Kasumi-1 (cell line): ENCODE measurements at places on chromosomes 5 and 9.

GRCh38 chr9:22446589-22446949 is at the start of gene DMRTA1:
Gene DMRTA1 (plus strand): TSS chr9:22446824. CDS start chr9:22447066, 242 bp downstream.
- no peak for DNase-seq

- no peak for DNase-seq
Observed at GRCh38 chr5:154766558-154767281, 11.5 kb downstream of the LARP1 start.

DNA sequence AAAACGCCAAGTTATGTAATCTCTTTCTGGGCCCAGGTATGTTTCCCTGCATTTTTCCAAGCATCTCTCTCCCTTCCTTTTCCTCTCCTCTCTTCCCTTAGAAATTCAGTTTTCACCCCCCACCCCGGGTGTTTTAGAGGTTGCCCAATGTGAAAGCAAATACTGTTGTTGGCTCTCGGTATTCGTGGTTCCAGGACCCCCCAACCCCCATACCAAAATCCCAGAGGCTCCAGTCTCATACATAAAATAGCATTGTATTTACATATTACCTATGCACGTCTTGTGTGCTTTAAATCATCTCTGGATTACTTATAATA is 48.8 kb downstream of the ACER2 start:
- DNase-seq: no peak

- no peak for DNase-seq
Observed at GRCh38 chr5:33720176-33720575, 171.6 kb downstream of the ADAMTS12 start.

DNA sequence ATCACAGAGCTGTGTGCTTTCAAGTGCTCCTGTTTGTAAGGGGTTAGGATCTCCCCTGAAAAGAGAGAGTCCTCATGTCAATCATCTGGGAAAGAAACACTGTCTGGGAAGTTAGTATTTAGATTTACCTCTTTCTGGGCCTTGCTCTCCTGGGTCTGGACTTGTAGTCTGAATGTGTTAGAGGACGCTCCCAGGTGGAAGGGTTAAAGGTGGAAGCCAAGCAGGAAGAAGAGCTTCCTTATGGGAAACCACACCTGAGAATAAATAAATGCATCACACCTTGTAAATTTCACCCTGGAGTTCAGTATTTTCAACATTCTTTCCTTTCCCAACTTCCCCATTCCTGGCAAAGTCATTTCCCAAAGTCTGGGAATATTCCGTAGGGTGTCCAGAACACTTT is 1.3 kb downstream of the PLGRKT start:
- DNase-seq: no peak

DNA sequence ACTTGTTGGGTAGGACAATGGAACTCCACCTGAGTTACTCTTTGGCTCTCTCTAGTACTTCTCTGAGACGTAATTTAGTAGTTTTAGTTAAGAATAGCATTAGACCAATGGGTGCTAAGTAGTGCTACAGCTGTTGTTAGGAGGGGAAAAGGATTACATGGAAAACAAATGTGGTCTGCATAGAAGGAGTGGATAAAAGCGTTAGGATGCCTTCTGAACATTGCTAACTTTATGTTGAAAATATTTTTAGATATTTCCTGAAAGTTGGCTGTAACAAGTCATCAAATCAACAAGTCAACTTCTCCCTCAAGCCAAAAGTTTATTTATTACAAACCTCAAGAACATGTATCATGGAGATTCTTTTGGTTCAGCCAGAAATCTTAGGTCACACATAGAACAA is 409.5 kb upstream of the MEF2C start:
- DNase-seq: no peak

- DNase-seq: no peak
Observed at GRCh38 chr5:112005623-112005930, 248.6 kb upstream of the NREP start.

GRCh38 chr5:99605904-99606303 is 677.1 kb upstream of the CHD1 start:
- no peak for DNase-seq

DNA sequence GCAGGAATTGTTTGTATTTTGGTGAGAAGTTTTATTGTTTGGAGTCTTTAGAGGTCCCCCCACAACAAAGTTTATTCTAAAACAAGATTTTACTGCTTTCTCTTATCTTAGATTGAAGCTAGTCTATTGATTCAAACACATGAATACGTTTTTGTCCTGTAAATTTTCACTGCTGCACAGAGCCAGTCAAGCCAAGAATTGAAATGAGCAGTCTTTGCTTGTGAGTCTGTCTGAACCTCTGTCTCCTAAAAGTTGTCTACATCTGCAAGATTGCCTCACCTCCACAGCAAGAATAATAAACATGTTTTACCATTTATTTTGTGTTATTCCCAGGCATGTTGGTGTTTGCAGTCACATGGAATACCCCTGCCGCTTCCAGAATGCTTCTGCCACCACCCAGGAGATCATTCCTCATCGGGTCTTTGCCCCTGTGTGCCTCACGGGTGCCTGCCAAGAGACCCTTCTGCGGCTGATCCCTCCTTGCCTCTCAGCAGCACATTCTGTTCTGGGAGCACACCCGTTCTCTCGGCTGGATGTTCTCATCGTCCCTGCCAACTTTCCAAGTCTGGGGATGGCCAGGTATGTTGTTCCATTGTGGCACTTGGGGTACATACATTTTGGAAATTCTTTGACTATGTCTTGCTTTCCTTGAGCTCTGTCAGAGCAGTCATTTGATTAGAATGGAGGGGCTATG is 74.1 kb downstream of the AOPEP start:
- DNase-seq: no peak

DNA sequence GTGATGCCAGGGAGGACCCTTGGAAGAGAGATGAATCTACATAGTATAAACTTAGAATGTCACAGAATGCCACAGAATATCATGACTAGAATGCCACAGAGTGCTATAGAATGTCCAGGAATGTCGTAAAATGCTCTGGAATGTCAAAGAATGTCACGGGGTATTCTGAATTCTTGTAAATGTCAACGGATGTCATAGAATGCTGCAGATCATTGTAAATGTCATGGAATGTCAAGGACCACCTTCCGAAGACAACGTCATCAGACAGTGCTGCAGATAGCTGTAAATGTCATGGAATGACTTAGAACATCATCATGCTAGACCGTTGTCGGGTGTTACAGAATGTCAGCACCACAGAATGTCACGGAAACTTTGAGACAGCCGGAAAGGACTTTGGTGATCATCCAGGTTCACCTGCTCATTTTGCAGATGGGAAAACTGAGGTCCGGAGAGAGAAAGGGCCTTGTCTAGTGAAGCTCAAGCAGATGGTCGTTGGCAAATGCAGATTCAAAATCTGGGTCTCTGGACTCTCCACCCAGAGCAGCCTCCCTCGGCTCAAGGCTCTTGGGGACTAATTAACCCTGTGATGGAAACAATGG is 117.1 kb downstream of the LHX2 start:
- no peak for DNase-seq

DNA sequence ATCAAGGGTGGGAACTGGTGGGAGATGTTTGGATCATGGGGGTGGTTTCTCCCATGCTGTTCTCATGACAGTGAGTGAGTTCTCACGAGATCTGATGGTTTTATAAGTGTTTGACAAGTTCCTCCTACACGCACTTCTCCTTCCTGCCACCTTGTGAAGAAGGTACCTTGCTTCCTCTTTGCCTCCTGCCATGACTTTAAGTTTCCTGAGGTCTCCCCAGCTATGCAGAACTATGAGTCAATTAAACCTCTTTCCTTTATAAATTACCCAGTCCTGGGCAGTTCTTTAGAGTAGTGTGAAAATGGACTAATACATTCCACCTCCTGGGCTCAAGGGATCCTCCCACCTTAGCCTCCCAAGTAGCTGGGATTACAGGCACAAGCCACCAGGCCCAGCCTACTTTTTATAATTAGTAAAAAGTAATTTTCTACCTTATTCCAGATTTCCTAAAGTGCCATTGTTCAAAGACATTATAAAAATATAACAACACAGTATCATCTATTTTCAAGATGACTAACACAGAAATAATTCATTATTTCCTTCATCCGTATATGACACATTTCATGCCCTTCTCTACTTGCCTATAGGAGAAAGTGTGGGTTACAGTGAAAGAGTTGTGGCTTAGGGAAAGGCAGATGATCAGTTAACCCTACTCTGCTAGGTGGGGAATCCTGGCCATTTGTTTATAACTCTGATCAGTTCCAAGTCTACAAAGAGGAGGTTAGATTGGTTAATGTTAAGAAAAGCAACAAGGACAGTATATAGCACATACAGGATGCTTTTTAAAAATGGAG is 99.9 kb downstream of the TTC39B start:
- DNase-seq: peak; percentile 5

DNA sequence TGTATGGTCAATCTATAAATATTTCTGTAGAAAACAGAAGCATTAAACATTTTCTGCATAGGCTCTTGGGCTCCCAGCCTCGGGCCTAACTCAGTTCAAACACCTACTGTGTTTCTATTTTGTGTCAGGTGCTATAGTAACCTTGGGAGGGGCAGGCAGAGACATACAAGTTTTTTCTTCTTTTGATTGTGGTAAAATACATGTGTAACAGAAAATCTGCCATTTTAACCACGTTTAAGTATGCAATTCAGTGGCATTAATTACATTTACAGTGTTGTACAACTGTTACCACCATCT is 40.8 kb upstream of the FOXE1 start:
- no peak for DNase-seq

GRCh38 chr9:136621019-136621733 is 41.5 kb upstream of the EGFL7 start:
- DNase-seq: no peak

DNA sequence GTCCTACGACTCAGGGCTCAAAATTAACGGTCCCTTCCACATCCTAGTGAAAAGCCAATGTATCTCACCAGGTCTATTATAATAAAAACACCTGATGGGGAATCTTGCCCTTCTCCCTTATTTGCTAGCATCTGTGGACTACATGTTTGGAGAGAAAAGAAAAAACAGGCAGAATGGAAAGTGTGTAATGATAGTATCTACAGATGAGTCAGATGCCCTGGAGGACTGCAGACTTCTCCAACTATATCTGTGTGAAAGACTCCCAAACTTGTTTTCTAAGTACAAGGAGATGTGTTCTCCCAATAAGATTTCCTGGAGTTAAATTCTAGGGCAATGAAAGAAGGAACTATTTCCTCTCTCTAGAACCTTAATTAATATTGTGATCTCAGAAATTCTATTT is 66.0 kb downstream of the FOXB2 start:
- DNase-seq: no peak

- peak; percentile 33 for DNase-seq
Observed at GRCh38 chr5:55903121-55903701, 52.1 kb downstream of the IL31RA start.

GRCh38 chr9:128361986-128362646 is 9.1 kb upstream of the URM1 start:
- peak; percentile 82 for DNase-seq
